ENCODE measurements at places on chromosomes 5 and 9. TPM values are rescaled to one million over a fixed set of nuclear protein-coding genes. Genes with fewer than 3 reads are reported as not detected.

DNA sequence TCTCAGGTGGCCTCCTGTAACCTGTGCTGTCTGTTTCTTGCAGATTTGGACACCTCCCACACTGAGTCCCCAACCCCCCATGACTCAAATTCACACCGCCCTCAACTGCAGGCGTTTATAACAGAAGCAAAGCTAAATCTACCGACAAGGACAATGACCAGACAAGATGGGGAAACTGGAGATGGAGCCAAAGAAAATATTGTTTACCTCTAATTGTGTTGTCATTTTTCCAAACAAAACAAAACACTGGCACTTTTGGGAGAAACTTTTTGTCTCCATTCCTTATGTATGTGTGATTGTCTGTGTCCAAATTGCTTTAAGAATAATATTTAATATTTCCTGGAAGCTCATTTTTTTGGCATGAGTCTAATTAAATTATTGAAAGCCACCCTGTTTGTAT lies 314.8 kb downstream of the ARHGEF28 start:
- H3K36me3 ChIP-seq = no peaks in the 10 kb centered on the region
- no peak overlapping the region for H3K4me3 ChIP-seq
- no peaks in the 10 kb centered on the region for H3K4me1 ChIP-seq
- H3K27me3 ChIP-seq = peaks cover 9% of the 10 kb centered on the region
- no peak for DNase-seq

GRCh38 chr5:77851176-77852067 lies 75.3 kb upstream of the TBCA start:
- DNase-seq = no peak
- H3K27ac ChIP-seq = no peak overlapping the region
- H3K36me3 ChIP-seq = no peaks in the 10 kb centered on the region
- peak overlapping the region; percentile 63 for H3K4me3 ChIP-seq
- peaks cover 11% of the 10 kb centered on the region for H3K4me1 ChIP-seq

The SMIM15 gene
- total RNA-seq = 64.3 TPM

The SV2C gene
- not detected for total RNA-seq
